ENCODE measurements at places on chromosomes 5 and 9.

- H3K27ac ChIP-seq: no peak overlapping the region
- DNase-seq: no peak
- no peaks in the 10 kb centered on the region for H3K4me1 ChIP-seq
- no peaks in the 10 kb centered on the region for H3K36me3 ChIP-seq
These were observed 97.2 kb downstream of the CARTPT start for GRCh38 chr5:71816307-71816706.

GRCh38 chr5:37851305-37851704, 11.5 kb upstream of the GDNF start:
- H3K4me1 ChIP-seq: no peaks in the 10 kb centered on the region
- H3K27ac ChIP-seq: no peak overlapping the region
- peaks cover 10% of the 10 kb centered on the region for H3K27me3 ChIP-seq
- peak overlapping the region; percentile 4 for H3K4me3 ChIP-seq
- no peak for DNase-seq

GRCh38 chr5:146667633-146668272, 151.8 kb upstream of the GPR151 start:
- H3K27me3 ChIP-seq: peaks cover 2% of the 10 kb centered on the region
- H3K27ac ChIP-seq: no peak overlapping the region
- H3K36me3 ChIP-seq: no peaks in the 10 kb centered on the region
- DNase-seq: no peak
- no peaks in the 10 kb centered on the region for H3K4me1 ChIP-seq

DNA sequence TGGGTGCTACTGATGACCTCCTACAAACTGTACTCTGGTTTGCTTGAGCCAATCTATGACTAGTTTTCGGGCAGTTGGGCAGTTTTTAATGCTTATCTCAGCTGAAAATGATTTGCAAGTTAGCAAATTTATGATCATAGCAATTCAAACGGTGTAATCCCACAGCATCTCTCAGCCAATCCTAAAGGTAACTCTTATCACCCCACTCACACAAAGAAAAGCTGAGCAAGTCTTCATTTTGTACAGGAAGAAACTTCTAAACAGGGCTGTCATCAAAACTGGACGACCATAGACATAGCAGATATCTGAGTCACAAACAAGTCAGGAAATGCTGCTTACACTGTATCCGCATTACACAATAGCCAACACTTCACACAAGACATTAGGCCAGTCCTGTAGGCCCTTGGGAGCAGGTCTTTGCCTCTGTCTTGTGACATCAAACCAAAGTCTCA, 2.6 kb upstream of the ENC1 start:
- no peaks in the 10 kb centered on the region for H3K27me3 ChIP-seq
- no peak overlapping the region for H3K4me3 ChIP-seq
- peak overlapping the region; percentile 78 for H3K27ac ChIP-seq
- H3K36me3 ChIP-seq: peaks cover 4% of the 10 kb centered on the region
- peak; percentile 52 for DNase-seq

- no peak overlapping the region for H3K4me3 ChIP-seq
- H3K27ac ChIP-seq: no peak overlapping the region
- DNase-seq: no peak
- no peaks in the 10 kb centered on the region for H3K4me1 ChIP-seq
- no peaks in the 10 kb centered on the region for H3K27me3 ChIP-seq
These were observed 121.3 kb downstream of the RASGRF2 start for GRCh38 chr5:81081461-81081835.

DNA sequence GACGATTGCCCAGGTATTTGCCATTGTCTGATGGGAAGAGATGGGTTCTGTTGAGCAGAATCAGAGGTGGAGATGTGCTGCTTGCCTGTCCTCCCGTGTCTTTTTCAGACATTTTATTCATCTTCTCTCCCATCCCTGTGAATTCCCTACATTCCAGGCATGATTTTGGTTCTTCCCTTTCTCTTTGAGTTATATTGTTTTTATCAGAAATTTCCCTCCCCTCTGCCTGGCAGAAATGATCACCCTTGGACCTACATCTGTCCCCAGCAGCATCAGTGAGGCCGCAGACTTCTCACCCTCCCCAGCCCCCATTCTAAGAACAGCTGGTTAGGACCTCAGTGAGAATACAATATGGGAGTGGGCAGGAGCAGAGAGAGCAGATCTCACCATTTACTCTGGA, 640.2 kb downstream of the CCDC171 start:
- H3K4me3 ChIP-seq: no peak overlapping the region
- no peak overlapping the region for H3K27ac ChIP-seq

GRCh38 chr5:171595801-171596231, 176.4 kb downstream of the FGF18 start:
- H3K27me3 ChIP-seq: no peaks in the 10 kb centered on the region
- DNase-seq: no peak
- H3K27ac ChIP-seq: no peak overlapping the region
- no peaks in the 10 kb centered on the region for H3K4me1 ChIP-seq
- H3K36me3 ChIP-seq: no peaks in the 10 kb centered on the region

DNA sequence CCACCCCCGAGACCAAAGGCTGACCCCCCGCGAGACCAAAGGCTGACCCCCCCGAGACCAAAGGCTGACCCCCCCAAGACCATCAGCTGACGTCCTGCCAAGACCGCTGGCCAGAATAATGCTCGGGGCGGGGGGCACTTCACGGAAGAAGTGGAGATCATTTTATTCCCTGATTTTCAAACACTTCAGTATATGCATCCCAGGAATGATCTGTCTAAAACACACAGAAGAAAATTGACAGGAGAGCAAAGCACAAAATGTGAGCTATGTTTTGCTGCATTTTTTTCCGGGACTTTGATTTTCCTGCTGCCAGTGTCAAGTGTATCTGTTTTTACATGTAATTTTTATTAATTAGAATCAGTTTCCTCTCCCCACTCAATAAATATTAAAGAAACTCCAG, 67.1 kb downstream of the ADAMTS2 start:
- no peak overlapping the region for H3K27ac ChIP-seq
- no peak overlapping the region for H3K4me3 ChIP-seq
- H3K27me3 ChIP-seq: no peaks in the 10 kb centered on the region
- H3K36me3 ChIP-seq: no peaks in the 10 kb centered on the region

GRCh38 chr5:138241688-138242571, 28.8 kb upstream of the CDC23 start:
- H3K4me3 ChIP-seq: peak overlapping the region; percentile 60
- no peak for DNase-seq
- peaks cover 10% of the 10 kb centered on the region for H3K27me3 ChIP-seq
- H3K4me1 ChIP-seq: peaks cover 6% of the 10 kb centered on the region
- peak overlapping the region; percentile 39 for H3K27ac ChIP-seq
- no peaks in the 10 kb centered on the region for H3K36me3 ChIP-seq

- H3K36me3 ChIP-seq: no peaks in the 10 kb centered on the region
- H3K4me1 ChIP-seq: no peaks in the 10 kb centered on the region
- H3K27ac ChIP-seq: no peak overlapping the region
- no peak for DNase-seq
- H3K27me3 ChIP-seq: no peaks in the 10 kb centered on the region
These were observed 211.5 kb downstream of the EBF1 start for GRCh38 chr5:158888206-158888605.

GRCh38 chr9:76729116-76729515, 35.1 kb upstream of the PCA3 start:
- no peak overlapping the region for H3K27ac ChIP-seq
- H3K36me3 ChIP-seq: no peaks in the 10 kb centered on the region
- H3K4me1 ChIP-seq: no peaks in the 10 kb centered on the region
- H3K27me3 ChIP-seq: no peaks in the 10 kb centered on the region
- no peak for DNase-seq

GRCh38 chr9:137278061-137278701, 655 bp downstream of the TOR4A start:
- H3K4me1 ChIP-seq: peaks cover 13% of the 10 kb centered on the region
- peak overlapping the region; percentile 55 for H3K4me3 ChIP-seq
- no peak for DNase-seq
- H3K27me3 ChIP-seq: no peaks in the 10 kb centered on the region

- H3K4me1 ChIP-seq: no peaks in the 10 kb centered on the region
- no peaks in the 10 kb centered on the region for H3K36me3 ChIP-seq
- H3K4me3 ChIP-seq: no peak overlapping the region
- H3K27ac ChIP-seq: no peak overlapping the region
These were observed 54.3 kb upstream of the ZSWIM6 start for GRCh38 chr5:61277781-61278180.

- no peaks in the 10 kb centered on the region for H3K27me3 ChIP-seq
- no peak overlapping the region for H3K4me3 ChIP-seq
- peak; percentile 47 for DNase-seq
- H3K27ac ChIP-seq: no peak overlapping the region
These were observed 18.8 kb downstream of the SMIM32 start for GRCh38 chr5:136174021-136174659.

GRCh38 chr9:113636693-113637092, 173.2 kb downstream of the RGS3 start:
- H3K4me3 ChIP-seq: no peak overlapping the region
- H3K4me1 ChIP-seq: no peaks in the 10 kb centered on the region
- H3K36me3 ChIP-seq: no peaks in the 10 kb centered on the region
- H3K27ac ChIP-seq: no peak overlapping the region
- H3K27me3 ChIP-seq: no peaks in the 10 kb centered on the region

GRCh38 chr5:77266291-77266690, 55.8 kb downstream of the PDE8B start:
- no peak overlapping the region for H3K4me3 ChIP-seq
- no peak for DNase-seq
- no peaks in the 10 kb centered on the region for H3K4me1 ChIP-seq
- peaks cover 6% of the 10 kb centered on the region for H3K27me3 ChIP-seq

DNA sequence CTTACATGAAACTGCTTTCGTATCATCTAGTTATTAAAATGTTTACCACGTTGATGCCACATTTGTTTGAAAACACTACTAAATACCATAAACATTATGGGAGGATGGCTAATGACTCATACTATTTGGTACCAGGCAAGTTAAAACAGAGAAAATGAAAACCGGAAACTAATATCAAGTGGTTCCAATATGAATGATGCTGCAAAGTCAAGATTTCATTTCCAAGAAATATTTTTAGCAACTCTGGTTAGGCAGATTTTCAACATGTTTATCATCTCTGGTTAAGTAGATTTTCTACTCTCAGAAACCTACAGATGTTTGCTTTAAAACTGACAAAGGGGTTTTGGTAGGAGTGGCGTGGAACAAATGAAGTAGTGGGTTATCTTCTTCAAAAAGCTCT, 4.9 kb upstream of the F2R start:
- peaks cover 2% of the 10 kb centered on the region for H3K27me3 ChIP-seq
- DNase-seq: no peak
- H3K36me3 ChIP-seq: no peaks in the 10 kb centered on the region
- H3K4me1 ChIP-seq: no peaks in the 10 kb centered on the region

- H3K27ac ChIP-seq: no peak overlapping the region
- H3K36me3 ChIP-seq: no peaks in the 10 kb centered on the region
- H3K4me3 ChIP-seq: no peak overlapping the region
- no peak for DNase-seq
- H3K4me1 ChIP-seq: 0 out of 2 replicates have a peak, but pooled peaks cover under 1% of the 10 kb centered on the region
These were observed 193.5 kb upstream of the ELL2 start for GRCh38 chr5:96155147-96155546.

- H3K27ac ChIP-seq: no peak overlapping the region
- H3K4me3 ChIP-seq: no peak overlapping the region
- no peak for DNase-seq
- no peaks in the 10 kb centered on the region for H3K27me3 ChIP-seq
These were observed 217.4 kb downstream of the SLIT3 start for GRCh38 chr5:169083394-169084018.

DNA sequence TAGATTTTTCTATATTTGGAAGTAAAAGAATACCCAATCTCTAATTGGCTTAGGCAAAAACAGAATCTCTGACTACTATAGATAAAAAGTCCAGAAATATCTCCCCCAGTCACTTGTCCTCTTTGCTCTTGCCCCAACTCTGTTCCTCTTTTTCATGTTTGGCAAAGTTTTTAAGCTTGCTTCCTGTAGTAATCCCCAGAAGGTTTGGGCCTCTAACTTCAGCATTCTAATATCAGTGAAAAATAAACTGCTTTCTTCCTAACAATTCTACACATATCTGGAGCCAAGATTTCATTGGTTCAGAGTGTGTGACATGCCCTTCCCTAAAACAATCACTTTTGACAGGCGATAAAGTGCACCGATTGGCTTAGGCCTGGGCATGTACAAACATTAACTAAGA, 1680.3 kb downstream of the MAT2B start:
- H3K4me3 ChIP-seq: no peak overlapping the region
- no peaks in the 10 kb centered on the region for H3K36me3 ChIP-seq
- no peak overlapping the region for H3K27ac ChIP-seq
- H3K4me1 ChIP-seq: no peaks in the 10 kb centered on the region
- no peak for DNase-seq
- no peaks in the 10 kb centered on the region for H3K27me3 ChIP-seq

- H3K4me1 ChIP-seq: peaks cover 18% of the 10 kb centered on the region
- H3K4me3 ChIP-seq: no peak overlapping the region
- H3K36me3 ChIP-seq: no peaks in the 10 kb centered on the region
- no peaks in the 10 kb centered on the region for H3K27me3 ChIP-seq
- DNase-seq: peak; percentile 89
These were observed 77.6 kb upstream of the SAP30L start for GRCh38 chr5:154368041-154368800.

GRCh38 chr9:23746317-23746716, 79.7 kb downstream of the ELAVL2 start:
- DNase-seq: no peak
- no peaks in the 10 kb centered on the region for H3K4me1 ChIP-seq
- no peak overlapping the region for H3K4me3 ChIP-seq
- H3K36me3 ChIP-seq: no peaks in the 10 kb centered on the region

GRCh38 chr5:5025774-5026408, 114.2 kb upstream of the ADAMTS16 start:
- no peaks in the 10 kb centered on the region for H3K4me1 ChIP-seq
- H3K27me3 ChIP-seq: no peaks in the 10 kb centered on the region
- no peak overlapping the region for H3K27ac ChIP-seq
- peak; percentile 18 for DNase-seq
- peak overlapping the region; percentile 56 for H3K4me3 ChIP-seq

DNA sequence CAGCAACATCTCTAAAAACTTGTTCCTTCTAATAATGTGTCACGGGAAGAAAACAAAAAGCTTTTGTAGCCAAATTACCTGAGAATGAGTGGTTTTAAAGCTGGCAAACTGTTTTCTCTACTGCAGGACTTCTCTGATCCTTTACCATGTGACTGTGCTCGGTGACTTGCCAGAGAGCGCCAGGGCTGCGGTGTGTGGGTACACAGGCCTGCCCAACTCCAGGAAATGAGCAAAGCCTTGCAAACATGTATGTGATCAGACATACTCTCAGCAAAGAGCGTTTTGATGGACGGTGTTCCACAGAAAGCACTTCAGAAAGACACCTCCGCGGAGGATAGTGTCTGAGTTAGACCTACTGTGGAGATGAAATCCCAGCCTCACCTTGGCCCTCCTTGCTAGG, 157.3 kb downstream of the SPOCK1 start:
- no peak for DNase-seq
- H3K4me1 ChIP-seq: no peaks in the 10 kb centered on the region
- H3K4me3 ChIP-seq: no peak overlapping the region
- no peak overlapping the region for H3K27ac ChIP-seq
- no peaks in the 10 kb centered on the region for H3K27me3 ChIP-seq

DNA sequence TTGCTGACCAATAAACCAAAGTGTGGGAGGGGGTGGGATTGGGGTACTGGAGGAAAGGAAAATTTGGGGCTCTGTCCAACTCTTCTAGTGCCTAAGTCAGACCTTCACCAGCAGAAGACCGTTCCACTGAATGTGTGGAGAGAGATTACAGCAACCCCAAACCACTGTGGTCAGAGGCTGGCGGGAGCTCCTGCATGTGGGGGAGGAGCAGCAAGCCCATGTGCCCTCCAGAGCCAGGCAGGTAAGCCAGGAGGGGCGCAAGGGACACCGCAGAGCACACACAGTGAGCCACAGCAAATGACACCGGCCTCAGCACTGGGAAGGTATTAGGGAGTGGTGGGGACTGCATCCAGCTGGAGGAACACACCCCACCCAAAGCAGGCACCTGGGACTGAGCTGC, 62.9 kb downstream of the SMIM23 start:
- H3K4me1 ChIP-seq: no peaks in the 10 kb centered on the region
- H3K4me3 ChIP-seq: no peak overlapping the region
- H3K27me3 ChIP-seq: no peaks in the 10 kb centered on the region
- no peak overlapping the region for H3K27ac ChIP-seq

All from Panc1 (cell line).